ENCODE measurements at places on chromosomes 4 and X. TPM values are rescaled to one million over a fixed set of nuclear protein-coding genes. Genes with fewer than 3 reads are reported as not detected.
A peak's percentile ranks its signal among the peaks of the same experiment; 100 is the strongest.

DNA sequence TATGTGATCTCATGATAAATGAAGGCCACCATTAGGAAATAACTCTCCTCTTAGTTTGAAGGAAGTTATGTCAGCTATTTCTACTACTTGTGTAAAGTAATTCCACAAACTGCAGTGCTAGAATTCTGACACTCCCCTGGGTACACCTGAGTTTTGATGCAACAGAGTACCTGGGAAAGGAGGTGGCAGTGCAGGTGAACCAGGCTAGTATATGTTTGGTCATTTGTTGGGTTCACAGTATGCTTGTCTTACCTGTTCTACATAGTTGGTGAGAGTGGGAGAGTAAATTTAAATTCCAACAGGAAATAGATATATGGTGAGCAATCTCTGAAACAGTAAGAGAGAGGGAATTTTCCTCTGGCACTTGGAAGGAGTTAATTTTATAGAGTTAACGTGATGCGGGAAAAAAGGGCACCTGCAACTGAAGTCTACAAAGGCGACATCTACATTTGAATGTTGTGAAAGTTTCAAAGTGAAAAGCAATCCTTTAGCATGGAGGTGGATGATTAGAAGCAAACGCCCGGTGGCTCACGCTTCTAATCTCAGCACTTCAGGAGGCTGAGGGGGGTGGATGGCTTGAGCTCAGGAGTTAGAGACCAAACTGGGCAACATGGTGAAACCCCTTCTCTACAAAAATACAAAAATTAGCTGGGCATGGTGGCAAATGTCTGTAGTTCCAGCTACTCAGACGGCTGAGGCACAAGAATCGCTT lies 8.3 kb upstream of the SLC10A6 start:
- DNase-seq: no peak

DNA sequence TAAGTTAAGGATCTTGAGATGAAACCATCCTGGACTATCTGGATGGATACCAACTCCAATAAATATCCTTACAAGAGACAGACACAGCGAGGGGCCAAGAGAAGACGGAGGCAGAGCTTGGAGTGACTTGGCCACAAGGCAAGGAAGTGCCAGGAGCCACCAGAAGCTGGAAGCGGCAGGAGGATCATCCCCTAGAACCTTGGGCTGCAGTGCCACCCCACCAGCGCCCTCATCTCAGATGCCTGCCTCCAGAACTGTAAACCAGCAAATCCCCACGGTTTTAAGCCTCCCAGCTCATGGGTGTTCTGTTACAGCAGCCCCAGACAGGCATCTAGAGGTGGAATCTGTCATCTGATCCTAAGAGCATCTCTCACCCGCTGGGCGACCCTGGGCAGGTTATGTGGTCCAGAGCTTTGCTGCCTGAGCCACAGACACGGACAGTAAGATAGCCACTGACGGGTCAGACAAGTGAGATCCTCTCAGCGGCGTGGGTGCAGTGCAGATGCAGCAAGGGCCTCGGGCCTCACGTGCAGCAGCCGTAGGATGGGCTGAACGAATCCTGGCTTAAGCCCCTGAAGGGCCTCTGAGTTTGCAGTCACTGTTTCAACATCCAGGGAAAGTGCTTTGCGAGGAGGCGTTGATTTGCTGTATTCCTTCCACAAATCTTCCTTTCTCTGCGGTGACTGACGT lies 25.1 kb upstream of the MXD4 start:
- DNase-seq: peak; percentile 69

DNA sequence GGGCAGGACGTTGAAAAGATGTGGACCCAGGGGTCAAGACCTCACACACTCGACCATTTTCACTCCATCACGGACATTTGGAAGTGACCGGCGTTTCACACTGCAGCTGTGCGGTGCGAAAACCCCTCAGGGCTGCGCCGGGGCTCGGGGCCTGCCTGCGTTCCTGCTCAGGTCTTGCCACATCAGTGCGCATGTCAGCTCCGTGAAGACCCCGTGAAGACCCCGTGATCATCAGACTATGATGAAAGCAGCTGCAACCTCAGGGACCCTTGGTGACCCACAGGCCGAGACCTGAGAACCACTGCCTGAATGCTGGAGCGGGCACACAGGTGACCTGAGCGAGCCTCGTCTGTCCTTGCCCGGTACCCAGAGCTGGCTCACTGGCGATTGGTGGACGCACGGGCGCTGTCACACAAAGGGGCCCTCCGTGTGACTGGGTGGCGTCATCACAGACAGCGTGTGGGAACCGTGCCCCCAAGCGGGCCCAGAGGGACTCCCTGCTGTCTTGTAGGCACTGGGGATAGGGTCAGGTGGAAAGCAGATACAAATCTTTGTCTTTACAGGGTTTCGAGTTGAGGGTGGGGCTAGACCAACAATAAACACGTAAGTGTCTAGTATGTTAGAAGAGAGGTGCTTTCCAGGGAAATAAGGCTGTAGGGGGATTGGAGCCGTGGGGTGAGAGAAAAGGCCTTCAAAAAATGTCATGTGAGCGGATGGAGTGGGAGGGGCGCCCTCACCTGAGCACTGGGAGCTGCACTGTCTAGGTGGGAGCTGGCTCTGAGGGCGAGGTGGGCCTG lies 12.7 kb downstream of the MSANTD1 start:
- DNase-seq: no peak

DNA sequence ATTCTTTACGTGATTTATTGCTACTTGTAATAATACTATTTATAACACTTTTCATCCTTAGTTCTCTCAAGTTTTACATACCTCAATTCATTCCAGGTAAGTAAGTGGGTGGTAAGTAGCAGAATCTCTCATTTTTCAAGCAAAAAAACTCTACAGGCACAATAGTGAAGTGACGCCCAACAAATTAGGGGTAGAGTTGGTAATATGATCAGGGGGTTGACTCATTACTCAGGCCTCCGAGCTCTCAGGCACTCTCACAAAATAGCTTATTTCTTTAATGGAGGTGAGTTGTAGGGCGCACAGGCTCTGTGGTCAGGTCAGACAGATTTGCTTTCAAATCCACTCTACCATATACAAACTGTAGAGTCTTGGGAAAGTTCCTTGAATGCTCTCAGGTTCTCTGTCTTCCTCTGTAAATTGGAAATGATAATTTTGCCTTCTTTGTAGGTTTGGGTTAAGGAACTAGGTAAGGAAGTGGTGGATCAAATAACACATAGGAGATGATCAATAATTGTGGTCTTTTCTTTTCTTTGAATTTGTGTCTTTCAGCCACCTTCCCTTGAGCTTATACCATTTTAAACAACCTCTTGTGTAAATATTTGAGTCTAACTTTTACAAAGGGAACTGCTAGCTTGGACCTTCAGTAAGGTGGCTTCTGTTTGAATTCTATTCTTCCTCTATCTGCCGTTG lies 134.9 kb upstream of the LEF1 start:
- no peak for DNase-seq

DCAF8L2 gene
- total RNA-seq: not detected

- no peak for DNase-seq
These were observed 32.7 kb upstream of the FAM9C start for GRCh38 chrX:13077168-13077567.

DNA sequence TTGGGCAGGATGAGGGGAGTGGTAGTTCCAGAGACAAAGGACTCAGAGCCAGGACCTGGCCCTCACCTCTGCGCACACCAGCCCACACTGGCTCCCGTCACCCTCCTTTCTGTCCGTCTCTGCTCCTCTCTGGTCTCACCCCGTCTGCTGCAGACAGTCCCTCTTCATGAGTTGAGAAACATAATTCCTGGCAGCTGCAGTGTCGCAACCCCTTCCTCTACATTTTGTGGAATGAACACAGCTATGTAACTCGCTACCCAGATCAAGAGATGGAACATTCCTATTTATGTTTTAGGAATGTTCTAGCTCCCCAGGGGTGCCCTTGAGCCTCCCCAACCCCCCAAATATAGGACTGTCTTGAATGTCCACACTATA lies 59.3 kb downstream of the SHROOM2 start:
- no peak for DNase-seq

DNA sequence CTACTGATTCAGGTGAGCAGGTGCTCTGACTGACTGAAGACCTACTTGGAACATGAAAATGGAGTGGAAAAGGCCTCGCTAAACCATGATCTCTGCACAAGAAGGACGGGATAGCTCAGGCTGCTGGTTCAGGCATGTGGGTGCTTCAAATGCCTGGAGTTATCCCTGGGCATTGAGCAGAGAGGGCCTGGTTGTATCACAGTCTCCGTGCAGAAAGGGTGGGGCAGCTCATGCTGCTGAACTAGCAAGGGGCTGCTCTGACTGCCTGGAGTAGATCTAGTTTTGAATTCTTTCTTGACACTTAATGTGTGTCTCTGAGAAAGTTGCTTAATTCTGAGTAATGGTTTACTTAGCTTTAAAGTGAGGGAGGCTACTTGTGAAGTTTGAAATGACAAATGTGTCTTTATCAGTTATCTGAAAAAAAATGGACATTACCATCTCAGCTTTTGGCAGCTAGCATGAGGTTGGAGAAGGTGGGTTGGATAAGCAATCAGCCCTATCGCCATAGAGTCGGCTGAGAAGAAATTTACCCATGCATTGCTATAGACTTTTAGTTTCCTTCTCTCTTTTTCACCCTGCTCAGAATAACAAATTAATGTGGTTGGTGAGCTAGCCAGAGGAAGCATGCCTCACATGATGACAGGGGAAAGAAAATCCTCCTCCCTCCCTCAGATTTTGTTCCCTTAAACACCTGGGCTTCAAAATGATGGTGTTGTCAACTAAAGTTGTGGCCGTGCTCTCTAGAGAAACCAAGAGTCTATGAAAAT lies 832.4 kb downstream of the STIM2 start:
- no peak for DNase-seq

- DNase-seq: peak; percentile 6
These were observed 114.3 kb downstream of the QDPR start for GRCh38 chr4:17397611-17398010.

PASD1 gene
- not detected for total RNA-seq

DNA sequence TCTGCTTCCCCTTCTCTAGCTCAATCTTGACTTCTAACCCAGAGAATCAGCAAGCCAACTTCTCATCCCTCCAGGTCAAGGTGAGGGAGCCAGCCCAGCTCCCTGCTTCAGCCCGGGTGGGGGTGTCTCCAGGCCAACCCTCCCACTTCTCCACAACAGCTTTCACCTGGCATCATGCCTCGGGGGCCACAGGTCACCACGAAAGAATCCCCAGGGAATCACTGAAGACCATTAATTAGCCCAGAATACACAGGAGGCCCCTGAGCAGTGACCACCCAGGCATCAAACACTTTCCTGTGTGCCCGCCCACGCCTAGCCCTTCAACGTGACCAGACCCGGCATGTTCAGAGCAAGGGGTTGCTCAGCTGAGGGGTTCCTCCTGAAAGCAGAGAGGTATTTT lies 646.7 kb downstream of the BCOR start:
- peak; percentile 65 for DNase-seq

GRCh38 chr4:80202741-80203553 lies 5.6 kb downstream of the PRDM8 start:
- DNase-seq: peak; percentile 51

DNA sequence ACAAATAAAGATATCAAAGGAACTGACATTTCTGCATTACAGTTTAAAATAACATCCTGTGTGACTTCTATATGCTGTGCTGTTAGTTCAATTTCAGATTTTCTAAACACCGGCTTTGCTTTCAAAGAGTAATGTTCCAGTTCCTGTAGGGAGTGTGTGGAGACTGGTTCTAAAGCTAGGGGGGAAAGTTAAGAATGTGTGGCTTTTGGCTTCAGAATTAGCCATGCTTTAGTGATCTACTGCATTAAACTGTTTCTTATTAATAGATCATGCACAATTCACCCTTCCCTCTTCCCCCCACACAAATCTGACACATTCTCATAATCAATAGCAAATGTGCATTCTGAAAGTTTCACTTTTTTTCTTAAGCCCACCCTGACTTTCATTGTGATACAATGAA lies 32.0 kb upstream of the DKK2 start:
- no peak for DNase-seq

GRCh38 chrX:40147971-40148370 lies 50.2 kb upstream of the BCOR start:
- no peak for DNase-seq

DNA sequence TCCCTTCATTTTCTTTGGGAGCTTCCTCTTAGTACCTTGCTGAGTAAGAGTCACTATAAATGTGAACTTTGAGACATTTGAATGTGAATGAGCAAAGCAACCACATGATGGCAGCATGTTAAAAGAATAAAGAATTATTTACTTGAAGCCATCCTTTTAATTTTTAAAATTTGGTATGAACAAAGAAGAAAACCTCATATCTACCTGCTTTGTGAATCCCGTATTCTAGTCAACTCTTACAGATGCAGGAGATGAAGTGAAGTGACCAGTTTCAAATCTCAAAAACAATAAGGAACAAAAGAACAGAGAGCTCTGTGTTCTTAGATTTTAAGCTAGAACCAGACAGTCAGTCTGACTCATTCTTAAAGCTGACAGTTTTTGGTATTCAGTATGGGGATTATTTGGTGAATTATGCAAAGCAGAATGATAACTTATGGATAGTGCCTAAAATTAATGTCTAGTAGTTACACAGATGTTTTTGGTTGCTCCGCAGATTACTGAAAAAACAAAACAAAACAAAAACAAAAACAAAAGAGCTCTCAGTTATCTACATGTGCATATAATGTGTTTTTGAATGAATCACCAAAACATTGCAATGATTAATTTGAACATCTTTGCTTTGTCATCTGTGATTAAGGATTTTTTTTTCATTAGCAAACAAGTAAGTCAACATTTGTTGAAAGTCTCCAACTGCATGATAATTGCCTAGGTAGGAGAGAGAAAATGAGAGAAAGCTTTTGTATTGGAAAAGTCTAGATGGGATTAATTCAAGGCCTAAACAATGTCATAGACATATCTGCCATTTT lies 48.2 kb upstream of the H2AZ1 start:
- peak; percentile 31 for DNase-seq

- DNase-seq: peak; percentile 78
These were observed 36.7 kb upstream of the SORCS2 start for GRCh38 chr4:7155590-7156071.

GRCh38 chrX:101091817-101092216 lies 6.2 kb upstream of the CENPI start:
- DNase-seq: no peak

HERC6 gene
- total RNA-seq: 15.7 TPM

DNA sequence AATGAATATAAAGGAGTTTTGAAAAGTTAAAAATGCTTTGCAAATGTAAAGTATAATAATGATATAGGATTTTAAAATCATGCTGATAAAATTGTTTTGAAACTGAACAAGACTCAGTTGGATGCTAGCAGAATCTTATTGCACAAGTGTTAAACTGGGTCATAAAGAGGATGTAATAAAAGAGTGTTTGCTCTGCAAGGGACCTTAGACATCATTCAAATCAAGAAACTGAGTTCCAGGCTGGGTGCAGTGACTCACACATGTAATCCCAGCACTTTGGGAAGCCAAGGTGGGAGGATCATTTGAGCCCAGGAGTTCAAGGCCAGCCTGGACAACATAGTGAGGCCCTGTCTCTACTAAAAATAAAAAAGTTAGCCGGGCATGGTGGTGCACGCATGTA lies 27.5 kb upstream of the DUSP21 start:
- DNase-seq: no peak
